ENCODE measurements at places on chromosomes 6 and 20.

- no peak for DNase-seq
Observed at GRCh38 chr20:62953839-62954703, 1.6 kb downstream of the SLC17A9 start.

GRCh38 chr6:75528423-75528822 lies 34.8 kb upstream of the FILIP1 start:
- DNase-seq = no peak

GRCh38 chr20:50343490-50344179 lies 153.0 kb downstream of the CEBPB start:
- DNase-seq = no peak

DNA sequence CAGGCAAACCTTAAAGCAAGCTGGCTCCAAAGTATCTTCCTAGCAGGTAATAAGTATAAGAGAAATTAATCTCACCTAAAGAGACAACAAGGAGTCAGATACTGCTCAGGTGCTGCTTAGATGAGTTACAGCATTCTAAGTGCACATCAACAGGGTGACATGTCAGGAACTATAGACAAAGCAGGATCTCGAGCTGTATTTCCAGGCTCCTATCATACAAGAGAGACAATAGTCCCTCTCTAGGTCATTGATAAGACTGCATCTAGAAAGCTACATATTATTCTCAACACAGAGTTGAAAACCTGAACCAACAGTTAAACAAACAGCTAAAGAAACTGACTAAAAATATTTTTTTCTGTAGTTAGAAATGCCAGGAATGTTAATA lies 3.9 kb downstream of the PTPRK start:
- DNase-seq = no peak

Measured in stimulated activated CD4-positive, alpha-beta T cell treated with anti-CD3 and anti-CD28 coated beads, Interleukin-1b, Interleukin-23, amount 100 ng/mL, for 1 hour (primary cell).